ENCODE measurements at places on chromosomes 5 and 9. TPM values are rescaled to one million over a fixed set of nuclear protein-coding genes. Genes with fewer than 3 reads are reported as not detected.

GRCh38 chr5:131999441-132000240, 11.8 kb downstream of the ACSL6 start:
- DNase-seq: no peak

Gene WWC1
- 7.1 TPM for total RNA-seq

GRCh38 chr5:26942481-26942880, 95.9 kb downstream of the CDH9 start:
- DNase-seq: no peak

Gene CDK7
- 60.4 TPM for total RNA-seq

DNA sequence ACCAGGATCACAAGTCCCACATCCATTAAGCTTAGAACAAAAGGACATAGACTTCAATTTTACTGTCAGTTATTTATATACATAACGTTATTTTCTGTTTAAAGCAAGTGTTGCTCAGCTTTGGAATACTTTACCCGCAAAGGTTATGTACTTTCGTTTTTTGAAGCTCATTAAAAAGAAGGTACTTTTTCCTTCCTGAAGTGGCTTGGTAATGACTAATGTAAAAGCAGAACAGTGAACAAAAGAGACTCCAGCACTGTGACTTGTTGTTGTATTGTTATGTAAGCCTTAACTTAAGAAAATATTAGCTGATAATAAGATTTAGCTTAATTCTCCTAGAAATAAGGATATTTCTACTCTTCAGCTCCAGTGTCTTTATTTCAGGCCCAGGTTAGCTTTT, 97.3 kb upstream of the SLCO6A1 start:
- no peak for DNase-seq

GRCh38 chr5:73917433-73917832, 291.4 kb downstream of the ARHGEF28 start:
- DNase-seq: no peak

Gene EIF4E1B
- not detected for total RNA-seq

- no peak for DNase-seq
These were observed 12.8 kb downstream of the B4GALT1 start for GRCh38 chr9:33154371-33154770.

Gene PCDHB8
- 2.9 TPM for total RNA-seq

Gene ARHGEF37
- 0.76 TPM for total RNA-seq

Gene MLLT3
- total RNA-seq: 12.1 TPM

- no peak for DNase-seq
These were observed 56.1 kb downstream of the TSTD2 start for GRCh38 chr9:97577051-97577450.

- DNase-seq: no peak
These were observed 3.0 kb downstream of the NKX2-5 start for GRCh38 chr5:173231996-173232498.

Gene TLN1
- total RNA-seq: 566 TPM

DNA sequence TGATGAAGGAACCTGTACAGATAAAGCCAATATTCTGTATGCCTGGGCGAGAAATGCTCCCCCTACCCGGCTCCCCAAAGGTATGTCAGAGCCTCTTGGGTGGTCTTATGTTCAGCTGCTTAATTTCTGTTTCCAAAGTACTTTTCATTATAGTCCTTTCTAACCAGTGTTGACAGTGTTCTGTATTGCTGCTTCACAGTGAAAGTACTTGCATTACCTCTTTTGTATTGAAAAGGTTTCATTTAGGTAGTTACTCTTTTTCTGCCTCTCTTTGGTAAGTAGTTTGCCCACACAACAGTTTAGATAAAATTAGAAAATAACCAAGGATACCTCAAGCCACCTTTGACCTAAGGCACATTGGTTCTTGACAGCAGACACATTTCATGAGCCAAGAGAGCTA, 169.9 kb downstream of the PAM start:
- DNase-seq: no peak

Gene RASA1
- 67.8 TPM for total RNA-seq

- no peak for DNase-seq
These were observed 64.4 kb downstream of the PIK3R1 start for GRCh38 chr5:68279984-68280383.

Gene SLC6A7
- total RNA-seq: not detected

- no peak for DNase-seq
These were observed 4.5 kb upstream of the SHC3 start for GRCh38 chr9:89183146-89183545.

DNA sequence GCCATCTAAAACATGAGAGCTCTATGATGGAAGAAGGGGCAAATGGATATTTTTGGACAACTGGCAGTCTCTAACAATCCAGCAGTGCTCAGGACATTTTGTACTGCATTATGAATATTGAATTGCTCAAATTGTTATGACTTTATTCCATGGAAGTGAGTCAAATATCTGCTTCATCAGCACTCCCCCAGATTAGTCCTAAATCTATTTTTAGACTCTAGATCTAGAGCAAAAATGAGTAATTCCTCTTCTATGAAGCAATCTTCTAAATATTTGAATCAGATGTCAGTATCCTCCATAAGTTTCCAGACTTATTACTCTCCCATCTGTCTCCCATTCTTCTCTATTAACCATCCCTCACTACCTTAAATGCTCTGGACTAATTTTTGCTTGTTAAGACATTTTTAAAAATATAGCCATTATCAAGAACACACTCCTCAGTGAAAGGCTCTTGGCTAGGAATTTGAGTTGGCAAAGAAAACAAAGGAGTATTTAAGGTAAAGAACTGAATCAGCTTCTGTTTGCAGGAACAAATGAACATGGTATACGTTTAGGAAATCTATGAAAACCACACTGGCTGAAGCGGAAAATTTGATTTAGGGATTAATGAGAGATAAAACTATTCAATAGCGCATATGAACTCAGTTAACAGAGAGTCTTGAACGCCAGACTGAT, 300.9 kb downstream of the MCTP1 start:
- peak; percentile 86 for DNase-seq

- DNase-seq: peak; percentile 31
These were observed 169.0 kb downstream of the SYK start for GRCh38 chr9:90970608-90971007.

Gene GDNF
- total RNA-seq: 3.7 TPM

Gene PCDHGA11
- 21.7 TPM for total RNA-seq

DNA sequence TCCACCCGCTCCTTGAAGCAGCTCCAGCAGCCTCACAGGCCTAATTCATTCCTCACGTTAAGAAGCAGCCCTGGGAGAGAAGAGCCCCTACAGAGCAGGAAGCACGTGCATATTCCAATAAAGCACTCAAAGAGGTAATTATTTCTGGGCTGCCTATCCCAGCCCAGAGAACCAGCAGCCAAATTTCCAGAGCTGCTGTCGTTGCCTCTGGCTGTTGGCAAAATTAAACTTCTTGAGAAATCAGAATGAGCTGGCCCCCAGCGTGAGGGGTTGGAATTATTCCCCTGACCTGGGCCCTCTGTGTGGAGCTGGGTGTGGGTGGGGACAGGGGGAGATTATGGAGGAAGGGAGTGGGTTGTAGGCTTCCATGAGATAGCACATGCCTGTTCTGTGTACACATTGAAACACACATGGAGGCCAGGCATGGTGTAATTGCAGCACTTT, 86.8 kb upstream of the HSPA9 start:
- no peak for DNase-seq

GRCh38 chr9:12783767-12784460, 9.1 kb downstream of the LURAP1L start:
- DNase-seq: no peak

DNA sequence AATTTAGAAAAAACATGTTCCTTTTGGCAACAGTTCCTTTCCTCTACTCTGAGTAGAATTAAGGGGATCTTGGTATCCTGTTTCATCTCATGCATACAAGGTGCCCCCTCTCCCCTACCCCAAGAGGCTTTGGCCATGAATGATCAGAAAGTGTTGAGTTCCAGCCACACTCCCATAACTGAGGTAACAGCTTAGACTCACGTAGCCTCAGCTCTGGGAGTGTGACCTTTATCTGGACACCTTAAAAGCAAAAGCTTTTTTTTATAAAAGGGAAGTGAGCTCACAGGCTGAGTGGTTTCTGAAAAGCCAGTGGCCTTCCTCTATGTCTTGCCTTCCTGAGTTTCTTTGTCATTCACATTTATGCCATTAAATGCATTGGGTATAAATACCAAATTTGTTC, 900 bp upstream of the HAVCR2 start:
- no peak for DNase-seq

Gene FGF10
- not detected for total RNA-seq

GRCh38 chr5:73606206-73606753, 19.7 kb upstream of the ARHGEF28 start:
- DNase-seq: no peak

DNA sequence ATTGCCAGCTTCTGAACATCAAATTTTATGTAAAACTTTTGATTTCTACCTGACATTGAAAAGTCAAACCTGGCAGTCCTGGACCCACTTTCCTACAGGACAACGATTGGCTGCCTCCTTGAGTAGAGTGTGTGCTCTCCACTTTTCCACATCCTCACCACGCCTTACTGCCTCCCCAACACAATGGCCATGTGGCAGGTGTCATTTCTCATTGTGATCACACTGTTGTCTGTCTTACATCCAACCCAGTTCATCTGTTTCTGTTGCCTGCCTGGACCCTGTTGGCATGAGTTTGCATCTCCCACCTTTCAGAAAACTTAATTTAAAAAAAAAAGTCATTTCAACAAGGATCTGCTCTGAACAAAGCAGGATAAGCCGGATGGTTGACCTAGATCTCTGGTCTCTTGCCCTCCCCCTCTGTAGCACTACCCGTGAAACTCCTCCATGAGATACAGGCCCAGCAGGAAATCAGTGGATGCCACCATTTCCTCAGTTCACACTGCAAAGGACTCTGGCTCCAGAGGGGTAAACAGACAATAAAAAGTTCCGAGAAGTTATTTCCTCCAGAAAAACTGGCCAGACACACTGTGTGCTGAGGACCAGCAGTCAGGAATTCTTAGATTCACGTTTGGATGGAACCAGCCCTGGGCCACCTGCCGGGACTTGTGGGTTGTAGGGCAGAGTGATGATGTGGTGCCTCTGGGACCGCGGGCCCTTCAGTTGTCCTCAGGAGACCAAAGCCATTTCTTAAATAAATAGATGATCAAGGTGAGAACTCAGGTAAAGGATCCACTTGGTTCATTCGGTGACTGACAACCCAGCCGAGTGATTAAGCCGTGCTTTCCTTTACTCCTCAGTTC, 48.6 kb downstream of the AMBP start:
- DNase-seq: no peak

DNA sequence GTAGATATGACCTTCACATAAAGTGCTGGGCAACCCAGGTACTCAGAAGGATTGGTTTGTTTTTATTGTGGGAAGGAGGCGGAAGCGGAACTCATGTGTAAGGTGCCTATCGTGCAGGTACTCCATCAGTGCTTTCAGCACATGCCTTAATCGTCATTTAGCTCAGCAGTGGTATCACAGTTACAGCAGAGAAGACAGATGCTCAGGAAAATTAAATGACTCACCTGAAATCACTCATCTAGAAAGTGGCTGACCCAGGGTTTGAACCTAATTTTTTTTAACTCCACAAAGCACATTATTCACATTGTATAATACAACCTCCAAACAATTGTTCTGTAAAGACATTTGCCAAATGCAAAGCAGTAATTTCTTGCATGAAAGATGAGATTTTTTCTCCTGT, 2.2 kb downstream of the C5orf46 start:
- DNase-seq: no peak

- DNase-seq: no peak
These were observed 339.8 kb downstream of the AGTPBP1 start for GRCh38 chr9:85401998-85402397.

DNA sequence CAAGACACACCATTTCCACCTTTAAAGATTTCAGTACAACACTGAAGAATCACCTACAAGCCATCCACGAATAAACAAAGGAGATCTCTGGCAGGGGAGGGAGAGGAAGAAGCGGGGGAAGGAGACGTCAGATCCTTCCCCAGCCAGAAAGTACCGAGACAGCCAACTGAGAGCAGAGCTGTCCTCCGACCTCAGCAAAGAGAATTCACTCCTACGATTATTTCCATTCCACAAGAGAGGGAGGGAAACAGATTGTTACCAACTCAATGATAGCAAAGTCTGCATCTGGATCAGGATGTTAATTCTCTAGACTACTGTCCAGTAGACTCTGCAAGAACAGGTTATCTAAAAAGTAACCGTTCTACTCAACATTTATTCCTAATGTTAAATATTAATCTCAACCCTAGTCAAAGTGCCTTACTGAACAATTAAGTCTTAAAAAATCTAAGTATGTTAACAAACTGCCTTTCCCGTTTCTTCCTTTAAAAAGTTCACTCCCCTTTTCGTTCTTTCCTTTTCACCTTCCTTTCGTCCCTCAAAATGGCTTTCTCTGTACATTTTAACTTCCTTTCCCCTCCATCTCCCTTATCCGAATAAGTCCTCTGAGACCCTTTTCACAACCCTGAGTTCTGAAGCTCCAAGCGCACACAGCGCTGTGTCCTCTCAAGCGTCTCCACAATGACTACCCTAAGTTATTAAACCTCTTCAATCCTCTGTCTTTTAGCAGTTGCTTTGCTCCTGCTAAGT, 1.4 kb downstream of the CHD1 start:
- DNase-seq: peak; percentile 82

Gene ZBTB34
- total RNA-seq: 7.5 TPM

DNA sequence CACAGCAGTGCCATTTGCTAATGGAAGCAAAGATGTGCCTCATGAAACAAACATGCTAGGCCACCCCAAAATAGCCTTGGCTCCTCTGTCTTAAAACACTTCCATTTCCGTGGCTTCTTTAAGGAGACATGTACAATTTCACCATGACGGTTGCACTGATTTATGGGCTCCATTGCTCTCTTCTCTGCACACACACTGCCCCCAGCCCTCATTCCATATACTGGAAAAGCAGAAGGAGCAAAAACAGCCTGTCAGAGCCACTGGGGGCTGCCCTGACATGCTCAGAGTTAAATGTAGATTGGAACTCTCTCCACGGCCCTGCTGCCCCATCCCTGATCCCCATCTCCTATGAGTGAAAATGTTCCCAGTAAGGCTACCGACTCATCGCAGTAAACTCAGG, 114.8 kb downstream of the ROR2 start:
- no peak for DNase-seq

GRCh38 chr5:138853132-138853531, 22.0 kb downstream of the LRRTM2 start:
- DNase-seq: no peak

DNA sequence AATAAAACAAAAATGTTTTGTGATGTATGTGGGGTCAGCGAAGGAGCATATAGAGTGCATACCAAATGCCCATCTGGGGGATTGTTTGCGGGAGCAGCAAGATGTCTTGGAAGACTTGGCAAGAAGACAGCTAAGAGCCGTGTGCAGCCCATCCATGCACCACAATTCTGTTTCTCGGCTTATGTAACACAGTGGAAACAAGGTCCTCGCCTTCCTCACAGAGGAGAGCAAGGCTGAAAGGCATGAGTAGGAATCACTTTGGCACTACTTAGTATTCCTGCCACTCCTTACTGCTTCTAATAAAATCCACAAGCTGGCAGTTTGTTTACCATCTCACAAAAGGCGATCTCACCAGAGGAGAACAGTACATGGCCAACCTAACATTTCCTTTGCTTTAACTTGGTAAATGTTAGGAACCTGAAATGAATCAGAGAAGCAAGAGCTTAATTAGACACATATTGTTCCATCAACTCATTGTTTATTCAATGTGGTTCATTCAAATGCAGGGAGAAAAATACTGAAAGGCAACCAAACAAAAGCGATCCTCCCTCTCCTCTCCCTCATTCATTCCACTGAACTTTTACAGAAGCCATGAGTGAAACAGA, 648.1 kb downstream of the ACTL7B start:
- peak; percentile 56 for DNase-seq

- DNase-seq: no peak
These were observed 500.1 kb downstream of the ENC1 start for GRCh38 chr5:74140409-74140808.

GRCh38 chr9:129402371-129402739, 218.5 kb downstream of the C9orf50 start:
- DNase-seq: no peak

Gene CA9
- total RNA-seq: 3.4 TPM

Gene CMYA5
- 0.97 TPM for total RNA-seq

Gene SOHLH1
- not detected for total RNA-seq

Measured in GM23248 (cell line).